ENCODE measurements at places on chromosomes 3 and 15. TPM values are rescaled to one million over a fixed set of nuclear protein-coding genes. Genes with fewer than 3 reads are reported as not detected.

- DNase-seq: no peak
Measured at GRCh38 chr3:13149330-13150108, 76.3 kb upstream of the IQSEC1 start.

- DNase-seq: no peak
Measured at GRCh38 chr3:38739396-38739689, 76.7 kb downstream of the SCN10A start.

DNA sequence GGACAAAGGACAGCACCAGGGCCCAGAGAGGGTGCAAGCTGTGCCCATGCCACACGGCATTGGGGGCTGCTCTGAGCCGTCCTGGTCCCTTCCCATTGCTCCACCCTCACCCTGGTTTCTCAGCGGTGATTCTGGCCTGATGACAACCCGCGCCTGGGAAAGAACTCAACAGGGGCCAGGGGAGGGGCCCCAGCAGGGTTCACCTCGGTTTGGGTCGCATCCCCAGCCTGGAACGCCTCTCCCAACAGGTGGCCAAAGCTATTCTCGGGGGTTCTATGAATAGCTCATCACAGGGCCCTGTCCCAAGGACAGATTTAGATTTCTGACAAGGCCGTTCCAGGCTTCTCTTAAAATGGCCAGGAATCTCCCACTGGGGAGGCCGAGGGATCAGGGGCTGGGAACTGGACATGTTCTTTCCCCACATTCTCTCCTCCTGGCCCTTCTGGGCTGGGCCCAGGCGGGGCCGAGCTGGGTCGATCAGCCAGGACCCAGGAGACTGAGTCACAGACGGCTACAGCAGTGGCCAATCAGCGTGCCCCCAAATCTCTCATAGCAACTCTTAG lies 17.9 kb downstream of the GRIP2 start:
- no peak for DNase-seq

Gene ACOX2
- 4.3 TPM for total RNA-seq

Gene TTBK2
- 26.8 TPM for total RNA-seq

Gene SKOR1
- 0.17 TPM for total RNA-seq

Gene UCN2
- 3.8 TPM for total RNA-seq

All from MCF 10A (cell line).